Tongue (tissue), 3 donors: ENCODE measurements at places on chromosomes 2 and 18. TPM values are rescaled to one million over a fixed set of nuclear protein-coding genes. Genes with fewer than 3 reads are reported as not detected.

Gene ERICH2
- 1.6 TPM for total RNA-seq

Gene PTH2R
- 0.31 TPM for total RNA-seq

Gene WDSUB1
- total RNA-seq, result 11.2 TPM

Gene MEP1B
- 0.10 TPM for total RNA-seq

Gene RAB27B
- total RNA-seq, result 3.7 TPM

Gene IL36G
- total RNA-seq, result not detected

Gene AGAP1
- 33.0 TPM for total RNA-seq

Gene EPB41L3
- 50.1 TPM for total RNA-seq

Gene SLC14A1
- total RNA-seq, result 4.0 TPM

Gene TMEM163
- total RNA-seq, result 0.72 TPM

Gene PSTPIP2
- total RNA-seq, result 3.8 TPM

Gene SLC23A3
- 0.92 TPM for total RNA-seq

Gene UPP2
- total RNA-seq, result not detected

Gene INPP5D
- 9.1 TPM for total RNA-seq

Gene BMP10
- not detected for total RNA-seq

Gene DPP10
- total RNA-seq, result 2.5 TPM

Gene RNF125
- 8.0 TPM for total RNA-seq

Gene LRRFIP1
- total RNA-seq, result 132 TPM

Gene ZNF804A
- 0.41 TPM for total RNA-seq

Gene TBC1D8
- 32.4 TPM for total RNA-seq

Gene TRIM43
- total RNA-seq, result not detected

Gene FSIP2
- total RNA-seq, result 3.1 TPM
